ENCODE measurements at places on chromosomes 6 and 20.

- peak; percentile 35 for DNase-seq
Observed at GRCh38 chr6:34663831-34664255, 32.7 kb downstream of the ILRUN start.

DNA sequence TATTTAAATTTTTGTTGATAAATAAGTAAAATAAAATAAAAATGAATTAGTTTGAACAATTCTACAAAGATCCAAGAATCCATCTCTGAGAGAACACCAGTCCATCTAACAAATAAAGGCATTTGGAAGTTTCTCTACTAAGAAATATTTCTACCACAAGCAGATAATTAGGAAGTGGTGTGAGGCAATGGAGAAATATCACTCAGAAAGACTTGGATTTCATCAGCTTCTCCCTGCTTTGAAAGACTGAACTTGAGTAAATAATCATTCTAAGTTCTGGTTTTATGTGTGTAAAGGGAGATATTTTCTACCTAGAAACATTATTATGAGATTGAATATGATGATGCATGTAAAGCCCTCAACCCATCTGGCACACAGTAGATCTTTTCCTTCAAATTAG is 17.8 kb upstream of the TCF21 start:
- no peak for DNase-seq

- DNase-seq, result no peak
Observed at GRCh38 chr6:101689156-101689555, 295.6 kb downstream of the GRIK2 start.

- no peak for DNase-seq
Observed at GRCh38 chr6:124879110-124879991, 82.9 kb upstream of the RNF217 start.

- DNase-seq, result peak; percentile 73
Observed at GRCh38 chr6:144482142-144482541, 197.0 kb downstream of the UTRN start.

- DNase-seq, result peak; percentile 32
Observed at GRCh38 chr20:23399568-23400241, 21.6 kb downstream of the NAPB start.

DNA sequence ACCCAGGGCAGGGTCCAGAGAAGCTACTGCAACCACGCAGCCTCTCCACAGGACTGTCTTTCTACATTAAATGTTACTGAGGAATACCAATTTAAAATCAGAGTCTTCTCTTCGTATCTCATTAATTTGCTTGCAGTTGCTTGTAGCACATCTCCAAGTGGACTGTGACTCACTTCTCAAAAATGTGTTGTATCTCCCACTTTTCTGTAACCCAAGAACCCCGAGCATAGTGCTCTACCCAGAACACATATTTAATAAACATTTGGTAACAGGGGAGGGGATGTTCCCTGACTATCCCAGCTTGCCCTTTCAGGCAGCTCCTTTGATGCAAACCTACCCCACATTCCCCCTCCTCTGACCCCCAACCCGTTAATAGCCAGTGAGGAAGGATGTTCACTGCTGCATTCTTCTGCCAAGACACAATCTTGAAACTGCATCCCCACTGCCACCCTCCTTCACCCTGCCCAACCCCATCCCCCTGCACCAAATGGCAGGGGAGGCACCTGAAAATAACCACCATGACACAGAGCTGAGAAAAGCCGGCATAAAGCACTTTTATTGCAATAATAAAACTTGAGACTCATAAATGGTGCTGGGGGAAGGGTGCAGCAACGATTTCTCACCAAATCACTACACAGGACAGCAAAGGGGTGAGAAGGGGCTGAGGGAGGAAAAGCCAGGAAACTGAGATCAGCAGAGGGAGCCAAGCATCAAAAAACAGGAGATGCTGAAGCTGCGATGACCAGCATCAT is 24.2 kb downstream of the FKBP1A start:
- DNase-seq, result peak; percentile 65

DNA sequence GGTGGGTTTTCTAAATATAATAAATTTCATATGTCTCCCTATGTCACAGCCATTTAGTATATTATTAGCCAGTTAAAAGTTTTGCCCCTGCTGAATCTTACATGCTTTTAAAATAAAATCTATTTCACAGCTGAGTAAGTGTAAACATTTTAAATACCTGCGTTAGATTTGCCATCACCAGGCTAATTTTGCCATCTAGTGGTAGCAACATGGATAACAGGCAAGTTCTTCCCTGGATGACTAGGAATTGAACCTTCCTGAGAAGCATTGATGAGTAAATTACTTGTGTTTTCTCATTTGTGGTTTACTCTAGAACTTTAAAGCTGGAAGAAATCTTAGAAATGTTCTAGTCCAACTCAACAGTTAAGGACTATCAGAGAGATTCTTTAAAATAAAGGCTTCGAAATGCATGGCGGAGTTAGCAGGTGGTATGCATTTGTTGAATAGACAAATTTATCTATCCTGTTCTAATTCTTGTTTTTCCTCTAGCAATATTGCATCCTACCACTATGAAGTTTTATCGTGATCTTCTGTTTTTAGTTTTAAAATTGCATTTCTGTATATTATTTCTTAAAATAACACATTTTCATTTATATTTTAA is 2.6 kb downstream of the PRSS35 start:
- peak; percentile 57 for DNase-seq

DNA sequence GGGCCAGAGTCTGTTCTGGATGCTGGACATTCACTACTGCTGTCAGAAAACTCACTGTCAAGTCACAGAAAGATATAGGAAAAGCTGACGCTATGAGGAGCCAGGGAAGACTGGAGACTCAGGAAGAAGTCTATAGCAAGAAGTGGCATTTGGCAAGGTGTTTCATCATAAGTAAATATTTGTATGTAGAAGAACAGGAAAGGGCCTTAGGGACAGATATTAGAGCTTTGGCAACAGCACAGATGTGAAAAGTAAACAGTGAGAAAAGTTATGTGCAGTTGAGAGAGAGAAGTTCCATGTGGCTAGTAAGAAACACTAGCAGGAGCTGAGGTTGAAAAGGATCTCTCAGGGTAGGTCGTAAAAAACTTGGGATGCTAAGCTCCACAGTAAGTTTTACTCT is 868.9 kb downstream of the PHF3 start:
- no peak for DNase-seq

DNA sequence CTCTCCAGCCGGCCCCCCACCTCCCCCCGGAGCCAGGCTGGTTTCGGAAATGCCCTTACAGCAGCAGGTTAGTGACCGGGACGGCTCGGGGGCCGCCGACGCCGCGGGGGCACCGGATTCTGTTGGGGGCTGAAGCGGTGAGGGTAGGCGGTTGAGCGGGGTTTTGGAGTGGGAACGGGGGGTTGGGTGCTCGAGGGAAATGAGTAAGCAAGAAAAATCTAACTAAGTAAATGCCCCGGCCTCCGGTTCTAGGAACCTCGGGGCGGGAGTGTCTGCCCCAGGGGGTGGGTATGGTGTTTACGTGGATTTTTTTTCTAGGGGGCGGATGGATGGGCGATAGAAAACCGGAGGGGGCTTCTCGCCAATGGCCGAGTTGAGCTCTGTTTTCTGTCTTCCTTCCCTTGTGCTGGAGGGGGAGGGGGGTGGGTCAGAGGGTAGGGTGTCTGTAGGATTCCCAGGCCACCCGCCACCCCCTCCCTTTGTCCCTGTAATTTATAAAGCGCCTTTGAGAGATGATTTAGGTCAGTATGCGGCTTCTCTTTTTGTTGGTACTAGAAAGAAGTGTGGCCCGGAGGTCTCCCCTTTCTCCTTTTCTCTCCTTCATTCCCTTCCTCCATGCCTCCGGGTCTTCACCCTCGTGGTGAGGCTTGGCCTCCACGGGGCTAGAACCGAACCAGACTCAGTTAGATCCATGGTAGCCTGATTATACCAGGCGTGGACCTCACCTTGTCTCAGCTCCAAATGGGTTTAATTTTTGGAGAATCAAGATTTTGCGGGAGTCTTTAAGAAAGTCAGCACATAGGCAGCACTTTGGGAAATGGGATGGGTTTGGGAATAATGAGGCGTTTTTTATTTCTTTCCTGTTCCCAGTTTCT is 2.3 kb downstream of the E2F3 start:
- DNase-seq, result peak; percentile 71

GRCh38 chr20:31661625-31662371 is 24.1 kb downstream of the COX4I2 start:
- peak; percentile 70 for DNase-seq

GRCh38 chr6:109739686-109740085 is 48.6 kb downstream of the FIG4 start:
- no peak for DNase-seq

DNA sequence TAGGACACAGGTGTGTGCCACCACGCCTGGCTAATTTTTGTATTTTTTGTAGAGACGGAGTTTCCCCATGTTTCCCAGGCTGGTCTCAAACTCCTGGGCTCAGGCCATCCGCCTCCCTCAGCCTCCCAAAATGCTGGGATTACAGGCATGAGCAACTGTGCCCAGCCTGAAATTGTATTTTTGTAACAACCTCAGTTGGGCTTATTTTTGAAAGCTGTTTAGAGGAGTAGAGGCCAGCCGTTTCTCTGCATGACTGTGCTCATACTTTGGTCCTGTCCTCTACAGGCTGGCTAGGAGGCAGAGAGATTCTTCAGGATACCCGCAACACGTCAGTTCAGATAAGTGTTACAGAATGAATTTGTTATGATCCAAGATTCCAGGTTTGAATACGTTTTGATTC is 22.1 kb downstream of the CAGE1 start:
- no peak for DNase-seq

DNA sequence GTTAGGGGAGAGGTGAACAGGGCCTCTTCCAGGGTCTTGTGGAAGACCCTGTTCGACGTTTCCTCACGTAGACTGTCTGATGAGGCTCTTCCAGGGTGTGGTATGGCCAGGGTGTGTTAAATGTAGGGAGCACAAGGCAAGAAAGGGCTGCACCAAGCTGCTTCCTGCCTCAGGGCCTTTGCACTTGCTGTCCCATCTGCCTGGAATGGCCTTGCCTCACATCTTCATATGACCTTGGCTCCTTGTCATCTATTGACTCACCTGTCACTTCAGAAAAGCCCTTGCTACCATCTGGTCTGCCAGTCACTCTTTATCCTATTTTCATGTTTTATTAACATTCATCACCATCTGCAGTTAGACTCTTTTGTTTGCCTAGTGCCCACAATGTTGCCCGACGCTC is 31.0 kb downstream of the E2F3 start:
- DNase-seq, result no peak

- no peak for DNase-seq
Observed at GRCh38 chr6:89661559-89661958, 23.0 kb upstream of the LYRM2 start.

Measured in HCEC 1CT (cell line).